ENCODE measurements at places on chromosomes 4 and X.
A peak's percentile ranks its signal among the peaks of the same experiment; 100 is the strongest.

DNA sequence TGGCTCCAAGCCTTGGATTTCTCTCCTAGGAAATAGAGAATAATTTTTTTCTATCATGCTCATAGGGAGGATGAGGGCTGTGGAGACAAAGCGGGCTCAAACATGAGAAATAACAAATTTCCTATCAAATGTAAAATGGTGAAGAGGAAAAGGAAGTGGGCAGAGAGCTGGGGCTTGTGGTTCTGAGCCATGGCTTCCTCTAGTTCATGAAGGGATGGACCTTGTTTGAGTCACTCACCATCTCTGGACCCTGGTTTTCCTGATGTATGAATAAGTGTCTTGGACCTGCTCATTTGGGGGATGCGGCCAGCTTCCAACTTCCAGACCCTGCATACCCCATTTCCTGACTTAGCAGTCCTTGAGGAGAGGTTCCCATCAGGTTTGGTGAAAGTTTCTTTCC lies 63.0 kb downstream of the MSX1 start:
- peaks cover 3% of the 10 kb centered on the region for H3K36me3 ChIP-seq
- peaks cover 12% of the 10 kb centered on the region for H3K4me1 ChIP-seq
- H3K4me3 ChIP-seq = no peak overlapping the region
- no peak for DNase-seq
- peaks cover 19% of the 10 kb centered on the region for H3K27me3 ChIP-seq

- DNase-seq = no peak
- no peak overlapping the region for H3K27ac ChIP-seq
- peaks cover 2% of the 10 kb centered on the region for H3K36me3 ChIP-seq
- H3K4me1 ChIP-seq = peaks cover 13% of the 10 kb centered on the region
- H3K27me3 ChIP-seq = peaks cover 41% of the 10 kb centered on the region
- no peak overlapping the region for H3K4me3 ChIP-seq
These were observed 8.0 kb upstream of the DGAT2L6 start for GRCh38 chrX:70169281-70169680.

DNA sequence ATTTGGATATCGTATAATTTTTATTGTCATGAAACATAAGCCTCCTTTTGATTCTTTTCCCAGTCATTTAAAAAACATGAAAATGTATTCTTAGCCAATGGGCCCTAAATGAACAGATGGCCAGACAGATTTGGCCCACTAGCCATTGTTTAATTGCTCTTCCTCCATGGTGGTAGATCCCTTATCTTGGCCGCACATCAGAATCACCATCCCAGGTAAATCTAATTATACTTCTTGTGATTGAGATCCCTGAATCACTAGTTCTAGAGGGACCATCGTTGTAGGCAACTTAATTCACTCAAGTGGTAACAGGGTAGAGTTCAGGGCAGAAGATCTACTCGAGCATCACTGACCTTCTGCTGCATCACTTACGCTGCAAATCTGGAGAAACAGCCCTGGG lies 24.1 kb upstream of the VCX3A start:
- no peak for DNase-seq
- no peak overlapping the region for H3K27ac ChIP-seq
- H3K36me3 ChIP-seq = no peaks in the 10 kb centered on the region

DNA sequence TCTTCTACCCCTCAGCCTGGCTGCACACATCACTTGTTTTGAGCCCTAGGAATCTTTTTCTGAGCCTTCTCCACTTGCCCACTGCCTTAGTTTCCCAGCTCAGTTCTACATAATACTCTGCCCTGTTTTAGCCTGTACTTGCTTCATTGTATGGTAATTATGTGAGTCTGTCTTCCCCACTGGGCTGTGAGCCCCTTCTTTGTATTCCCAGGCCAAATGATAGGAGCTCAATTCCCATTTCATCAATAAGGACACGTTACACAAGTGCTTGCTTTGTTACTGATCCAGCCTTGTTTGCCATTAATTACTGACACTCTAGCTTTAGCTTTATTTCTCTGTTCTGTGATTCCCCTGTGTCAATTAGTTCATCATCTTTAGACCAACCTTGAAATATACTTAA lies 28.1 kb downstream of the KIT start:
- DNase-seq = no peak
- no peak overlapping the region for H3K27ac ChIP-seq
- no peaks in the 10 kb centered on the region for H3K36me3 ChIP-seq

GRCh38 chr4:76640353-76640910 lies 205.4 kb downstream of the SHROOM3 start:
- no peaks in the 10 kb centered on the region for H3K4me1 ChIP-seq
- H3K4me3 ChIP-seq = no peak overlapping the region
- H3K27ac ChIP-seq = no peak overlapping the region
- DNase-seq = no peak
- peaks cover 35% of the 10 kb centered on the region for H3K27me3 ChIP-seq

- no peaks in the 10 kb centered on the region for H3K36me3 ChIP-seq
- DNase-seq = no peak
- no peak overlapping the region for H3K4me3 ChIP-seq
- H3K27ac ChIP-seq = no peak overlapping the region
- H3K4me1 ChIP-seq = no peaks in the 10 kb centered on the region
These were observed 52.8 kb upstream of the CBR4 start for GRCh38 chr4:169062897-169063244.

DNA sequence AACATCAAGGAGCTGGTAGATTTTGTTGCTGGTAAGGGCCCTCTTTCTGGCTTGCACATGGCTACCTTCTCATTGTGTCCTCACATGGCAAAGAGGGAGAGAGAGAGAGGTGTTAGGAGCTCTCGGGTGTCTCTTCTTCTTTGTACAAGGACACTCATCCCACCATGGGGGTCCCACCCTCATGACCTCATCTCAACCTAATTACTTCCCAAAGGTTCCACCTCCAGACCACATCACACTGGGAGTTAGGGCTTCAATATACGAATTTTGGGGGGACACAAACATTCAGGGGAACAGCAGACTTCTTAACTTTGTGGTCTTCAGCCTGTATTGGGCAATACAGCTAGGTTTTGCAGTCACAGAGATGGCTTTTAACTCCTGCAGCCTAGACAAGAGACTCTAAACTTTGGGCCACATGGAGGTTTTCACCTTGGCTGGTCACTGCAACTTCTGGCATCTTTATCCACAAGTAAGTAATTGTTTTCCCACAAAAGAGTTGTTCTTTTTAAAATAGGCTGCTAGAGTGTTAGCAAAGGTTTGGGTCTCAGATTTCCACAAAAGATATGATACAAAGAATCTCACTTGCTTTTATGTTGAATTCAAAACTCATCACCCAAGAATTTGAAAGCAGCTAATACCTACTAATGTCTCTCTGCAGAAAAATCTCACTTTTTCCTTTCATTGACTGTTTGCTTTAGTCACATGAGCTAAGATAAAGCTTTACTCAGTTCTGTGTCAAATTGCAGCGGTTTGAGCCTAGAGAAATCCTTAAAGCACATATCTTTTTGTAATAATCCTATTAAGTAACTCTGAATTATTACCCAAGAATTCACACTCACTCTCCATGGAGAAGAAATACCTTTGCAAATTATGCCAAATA lies 39.6 kb upstream of the BBS12 start:
- no peak overlapping the region for H3K27ac ChIP-seq
- no peak for DNase-seq
- no peak overlapping the region for H3K4me3 ChIP-seq
- H3K4me1 ChIP-seq = peaks cover 75% of the 10 kb centered on the region
- peaks cover 35% of the 10 kb centered on the region for H3K27me3 ChIP-seq

GRCh38 chr4:34417160-34417559 lies 1827.2 kb downstream of the ARAP2 start:
- H3K4me1 ChIP-seq = no peaks in the 10 kb centered on the region
- H3K36me3 ChIP-seq = no peaks in the 10 kb centered on the region
- DNase-seq = no peak
- H3K4me3 ChIP-seq = no peak overlapping the region
- H3K27ac ChIP-seq = no peak overlapping the region

DNA sequence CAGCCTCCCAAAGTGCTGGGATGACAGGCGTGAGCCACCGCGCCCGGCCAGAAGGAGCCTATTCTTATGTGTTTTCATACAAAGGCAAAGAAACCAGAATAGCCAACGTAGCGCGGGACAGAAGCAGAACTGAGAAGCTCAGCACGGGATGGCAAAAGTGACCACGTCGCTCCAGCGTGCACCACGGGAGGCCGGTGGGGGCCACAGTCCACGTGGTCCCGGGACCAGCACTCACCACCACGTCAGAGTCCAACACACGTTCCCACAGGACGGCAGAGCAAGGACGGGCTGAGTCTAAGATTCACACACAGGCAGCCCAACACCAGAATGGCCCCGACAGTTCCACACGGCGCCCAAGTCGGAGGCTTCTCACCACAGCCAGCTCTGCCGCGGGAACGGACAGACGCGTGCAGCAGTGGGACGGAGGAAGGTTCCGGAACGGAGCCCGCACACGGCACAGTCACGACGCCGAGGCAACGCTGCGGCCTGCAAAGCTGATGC lies 18.8 kb upstream of the GTPBP6 start:
- no peaks in the 10 kb centered on the region for H3K4me1 ChIP-seq
- no peak for DNase-seq
- H3K36me3 ChIP-seq = peaks cover 7% of the 10 kb centered on the region
- H3K4me3 ChIP-seq = no peak overlapping the region

GRCh38 chrX:23756165-23756564 lies 13.1 kb upstream of the ACOT9 start:
- no peaks in the 10 kb centered on the region for H3K36me3 ChIP-seq
- peak overlapping the region; percentile 29 for H3K4me3 ChIP-seq
- no peak overlapping the region for H3K27ac ChIP-seq
- DNase-seq = peak; percentile 58
- H3K4me1 ChIP-seq = peaks cover 9% of the 10 kb centered on the region

DNA sequence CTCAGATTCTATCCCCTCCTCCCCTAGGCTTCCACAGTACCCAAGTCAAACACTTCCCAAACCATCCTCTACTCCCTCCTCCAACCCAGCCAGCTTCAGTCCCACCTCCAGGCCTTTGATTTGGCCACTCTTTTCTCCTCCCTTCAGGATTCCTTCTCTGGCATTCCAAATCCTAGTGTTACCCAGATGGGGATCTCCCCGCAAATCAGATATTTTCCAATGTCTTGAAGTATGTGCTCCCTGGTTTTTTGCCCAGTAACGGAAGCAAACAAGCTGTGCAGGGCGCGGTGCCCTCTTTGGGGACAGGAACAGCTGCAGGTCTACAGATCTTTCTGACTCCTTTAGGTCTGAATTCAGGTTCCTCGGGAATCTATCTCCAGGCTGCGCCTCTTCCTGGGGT lies 2.2 kb upstream of the SYN1 start:
- peaks cover 37% of the 10 kb centered on the region for H3K27me3 ChIP-seq
- H3K36me3 ChIP-seq = no peaks in the 10 kb centered on the region
- H3K27ac ChIP-seq = no peak overlapping the region
- H3K4me1 ChIP-seq = peaks cover 14% of the 10 kb centered on the region
- H3K4me3 ChIP-seq = no peak overlapping the region

- H3K4me1 ChIP-seq = no peaks in the 10 kb centered on the region
- no peaks in the 10 kb centered on the region for H3K36me3 ChIP-seq
- no peak overlapping the region for H3K27ac ChIP-seq
- H3K4me3 ChIP-seq = no peak overlapping the region
These were observed 164.0 kb downstream of the PRKX start for GRCh38 chrX:3549411-3549911.

GRCh38 chr4:105068516-105068915 lies 78.2 kb upstream of the TET2 start:
- H3K27me3 ChIP-seq = peaks cover 17% of the 10 kb centered on the region
- H3K4me3 ChIP-seq = no peak overlapping the region
- H3K27ac ChIP-seq = no peak overlapping the region
- peaks cover 5% of the 10 kb centered on the region for H3K4me1 ChIP-seq

- peaks cover 16% of the 10 kb centered on the region for H3K4me1 ChIP-seq
- peak; percentile 46 for DNase-seq
- H3K4me3 ChIP-seq = peak within 1 kb of the TSS; percentile 86
- peak within 1 kb of the TSS; percentile 21 for H3K27ac ChIP-seq
- H3K36me3 ChIP-seq = peaks cover 5% of the 10 kb centered on the region
These were observed at the start of gene SMS for GRCh38 chrX:21940356-21940829. Gene SMS, plus strand, starts transcription at chrX:21940709. Its CDS starts 116 bp downstream, at chrX:21940825.

DNA sequence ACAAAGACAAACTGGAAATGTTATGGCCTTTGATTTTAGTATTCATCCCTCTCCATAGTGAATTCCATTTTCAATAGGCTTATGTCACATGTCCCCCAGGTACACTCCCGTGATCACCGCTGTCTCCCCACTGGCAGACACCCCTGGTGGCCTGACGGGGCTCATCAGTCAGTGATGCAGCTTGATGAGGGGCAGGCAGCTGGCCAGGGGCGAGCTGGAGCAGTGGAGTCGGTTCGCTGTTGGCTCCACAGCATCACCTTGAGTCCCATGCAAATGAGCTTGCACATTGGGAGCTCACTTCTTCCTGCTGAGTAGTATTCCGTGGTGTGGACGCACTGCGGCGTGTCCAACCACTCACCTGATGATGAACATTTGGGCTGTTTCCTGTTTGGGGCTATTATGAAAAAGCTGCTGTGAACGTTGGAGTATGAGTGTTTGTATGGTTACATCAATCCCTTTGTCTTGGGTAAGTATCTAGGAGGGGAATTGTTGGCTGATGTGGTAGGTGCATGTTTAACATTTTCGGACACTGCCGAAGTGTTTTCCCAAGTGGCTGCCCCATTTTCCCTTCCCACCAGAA lies 5.2 kb downstream of the TREX2 start:
- H3K4me1 ChIP-seq = no peaks in the 10 kb centered on the region
- no peak overlapping the region for H3K4me3 ChIP-seq
- H3K27ac ChIP-seq = no peak overlapping the region
- DNase-seq = no peak

DNA sequence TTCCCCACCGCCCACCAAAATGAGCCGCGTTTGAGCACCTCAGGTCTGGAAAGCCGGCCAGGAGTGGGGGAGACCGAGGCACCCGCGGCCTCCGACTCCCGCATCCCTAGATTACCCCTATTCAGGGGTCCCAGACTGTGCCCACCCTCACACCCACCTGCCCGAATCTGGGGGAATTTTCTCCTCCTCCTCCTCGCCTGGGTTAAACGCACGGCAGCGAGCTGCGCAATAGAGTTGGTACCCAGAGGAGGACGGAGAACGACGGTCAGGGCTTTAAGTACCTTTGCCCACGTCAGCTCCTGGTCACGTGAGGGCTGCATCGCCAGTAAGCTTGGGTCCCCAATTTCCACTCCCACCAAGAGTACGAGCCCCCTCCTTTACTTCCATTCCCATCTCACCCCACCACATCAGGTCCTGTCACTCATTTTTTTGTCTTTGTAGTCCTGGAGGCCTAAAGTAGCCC lies at the start of gene ARMCX2:
Gene ARMCX2, minus strand, starts transcription at position 250 of the 463 bp plus-strand sequence. CDS start 2,262 bp downstream, outside the sequence.
- H3K4me1 ChIP-seq = peaks cover 8% of the 10 kb centered on the region
- peak; percentile 44 for DNase-seq
- H3K36me3 ChIP-seq = no peaks in the 10 kb centered on the region
- peaks cover 38% of the 10 kb centered on the region for H3K27me3 ChIP-seq
- peak within 1 kb of the TSS; percentile 33 for H3K27ac ChIP-seq

- peak overlapping the region; percentile 36 for H3K27ac ChIP-seq
- peaks cover 22% of the 10 kb centered on the region for H3K4me1 ChIP-seq
- no peaks in the 10 kb centered on the region for H3K27me3 ChIP-seq
- no peak for DNase-seq
- no peak overlapping the region for H3K4me3 ChIP-seq
- peaks cover 4% of the 10 kb centered on the region for H3K36me3 ChIP-seq
These were observed 78.1 kb upstream of the TNIP3 start for GRCh38 chr4:121242188-121242750.

GRCh38 chr4:85126991-85127591 lies 160.6 kb upstream of the WDFY3 start:
- no peak for DNase-seq
- no peak overlapping the region for H3K27ac ChIP-seq
- H3K36me3 ChIP-seq = no peaks in the 10 kb centered on the region
- no peak overlapping the region for H3K4me3 ChIP-seq
- H3K27me3 ChIP-seq = no peaks in the 10 kb centered on the region

GRCh38 chr4:185811509-185812364 lies at the start of gene SORBS2:
Gene SORBS2, minus strand, starts transcription at chr4:185812194. Its CDS starts 121,623 bp downstream, at chr4:185690571.
- peaks cover 10% of the 10 kb centered on the region for H3K27me3 ChIP-seq
- H3K4me1 ChIP-seq = no peaks in the 10 kb centered on the region
- DNase-seq = no peak
- H3K4me3 ChIP-seq = no peak within 1 kb of the TSS

- H3K4me1 ChIP-seq = no peaks in the 10 kb centered on the region
- no peak for DNase-seq
These were observed 172.2 kb downstream of the GABRB1 start for GRCh38 chr4:47203593-47203992.

All from activated T-cell treated with anti-CD3 and anti-CD28 coated beads, Interleukin-2, amount 50 U/mL, for 72 hours (primary cell).